Stimulated activated CD4-positive, alpha-beta T cell treated with anti-CD3 and anti-CD28 coated beads, Interleukin-4, amount 100 ng/mL, for 4 hours (primary cell): ENCODE measurements at places on chromosomes 12 and 14.

DNA sequence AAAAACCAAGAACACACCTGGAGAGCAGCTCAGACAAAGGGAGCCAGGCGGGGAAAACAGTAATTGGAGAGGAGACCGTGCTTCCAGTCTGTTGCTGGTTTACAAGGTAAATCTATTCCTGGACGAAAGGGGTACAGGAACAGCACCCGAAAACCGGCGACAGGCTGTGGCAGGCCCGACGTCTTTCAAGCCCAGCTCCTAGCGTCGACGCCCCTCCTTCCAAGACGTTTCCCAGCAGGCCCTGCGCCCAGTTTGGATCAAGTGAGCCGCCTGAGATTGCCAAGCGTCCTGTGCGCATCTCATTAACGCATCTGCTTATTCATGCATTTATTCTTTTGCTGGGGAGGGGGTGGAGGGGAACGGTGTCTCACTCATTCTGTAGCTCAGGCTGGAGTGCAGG lies 1.4 kb downstream of the C12orf56 start:
- no peak for DNase-seq

DNA sequence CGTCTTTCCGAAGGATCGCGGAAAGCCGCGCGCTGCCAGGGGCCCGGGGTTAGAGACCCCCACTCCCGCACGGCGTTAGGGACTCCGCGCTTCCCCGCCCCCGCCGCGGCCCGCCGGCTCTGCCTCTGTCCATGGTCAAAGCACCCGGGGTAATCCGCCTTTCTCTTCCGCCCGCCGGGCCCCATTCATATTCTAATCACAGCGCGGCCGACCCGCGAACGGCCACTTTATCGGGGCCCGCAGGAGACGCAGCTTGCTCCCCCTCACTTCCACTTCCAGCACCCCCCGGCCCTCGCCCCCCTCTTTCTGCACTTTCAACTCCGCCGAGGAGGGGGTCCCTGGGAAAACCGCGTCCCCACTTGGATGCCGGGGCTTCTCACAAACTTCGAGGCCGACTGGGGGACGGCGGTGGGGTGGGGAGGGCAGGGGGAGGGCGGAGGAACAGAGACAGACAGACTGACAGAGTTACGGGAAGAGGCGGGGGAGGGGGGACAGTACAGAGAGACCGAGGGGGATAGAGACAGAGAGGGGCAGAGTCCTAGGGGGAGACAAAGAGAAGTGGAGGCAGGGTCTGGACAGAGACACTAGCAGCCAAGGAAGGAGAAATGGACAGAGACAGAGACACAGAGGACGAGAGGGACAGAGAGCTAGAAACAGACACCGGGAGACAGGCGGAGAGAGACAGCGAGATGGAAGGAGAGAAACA lies 1.1 kb upstream of the RFX4 start:
- no peak for DNase-seq

DNA sequence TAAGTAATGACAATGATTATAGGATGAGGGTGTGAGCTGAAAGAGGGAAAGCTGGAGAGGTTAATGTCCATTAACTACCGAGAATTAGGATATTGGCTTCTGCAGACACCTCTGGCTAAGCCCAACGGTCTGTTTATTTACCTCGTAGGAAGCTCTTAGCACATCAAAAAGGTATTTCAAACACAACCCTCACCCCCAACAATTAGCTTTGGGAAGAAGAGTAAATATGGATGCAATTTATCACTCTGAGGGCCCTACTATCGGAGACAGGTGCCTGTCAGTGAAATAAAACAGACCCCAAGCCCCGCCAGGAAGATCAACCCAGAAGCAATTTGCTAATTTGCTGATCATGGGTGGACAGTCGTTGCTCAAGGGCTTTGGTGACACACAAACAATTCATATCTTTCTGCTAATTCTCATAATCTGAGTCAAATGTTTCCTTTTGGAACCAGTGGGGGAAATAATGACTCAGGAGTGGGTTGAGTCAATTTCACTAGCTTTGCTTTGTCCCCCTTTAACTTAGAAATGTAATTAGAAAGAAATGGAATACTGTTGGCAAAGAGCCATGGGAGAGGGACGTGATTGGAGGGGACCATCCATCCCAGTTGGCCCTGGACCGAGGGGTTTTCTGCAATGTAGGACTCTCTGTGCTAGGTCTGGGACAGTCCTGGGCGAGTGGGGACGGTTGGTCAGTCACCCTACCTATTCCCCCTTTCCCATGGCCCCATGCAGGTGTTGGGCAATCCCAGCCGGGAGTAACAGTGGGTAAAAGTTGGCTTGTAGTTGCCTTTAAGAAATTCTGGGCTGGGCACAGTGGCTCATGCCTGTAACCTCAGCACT lies 99.1 kb upstream of the MED13L start:
- no peak for DNase-seq

GRCh38 chr12:128991716-128992115 lies 138.4 kb downstream of the GLT1D1 start:
- DNase-seq: no peak

- peak; percentile 57 for DNase-seq
Observed at GRCh38 chr14:68819260-68819691, 26.4 kb upstream of the ZFP36L1 start.

- no peak for DNase-seq
Observed at GRCh38 chr12:46801293-46801692, 24.5 kb downstream of the SLC38A4 start.

DNA sequence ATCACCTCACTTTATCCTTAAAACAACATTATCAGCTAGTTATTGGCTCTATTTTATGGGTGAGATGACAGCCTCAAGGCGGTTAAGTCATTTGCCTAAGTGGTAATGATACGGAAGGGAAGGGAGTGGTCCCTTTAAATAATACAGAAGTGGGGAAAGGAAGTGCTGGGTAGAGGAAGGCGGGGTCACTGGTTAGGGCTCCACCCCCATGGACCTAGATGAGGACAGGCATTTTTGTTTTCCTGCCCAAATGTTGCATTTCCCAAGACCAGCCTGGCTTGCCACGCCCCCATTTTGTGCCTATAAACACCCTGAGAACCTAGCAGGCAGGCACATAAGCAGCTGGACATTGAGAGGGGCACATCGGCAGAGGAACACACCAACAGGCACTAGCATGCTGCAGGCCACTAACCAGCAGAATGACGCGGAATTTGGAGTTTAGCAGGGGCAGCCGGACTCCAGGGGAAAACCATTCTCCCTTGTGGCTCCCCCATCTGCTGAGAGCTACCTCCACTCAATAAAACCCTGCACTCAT lies 100.9 kb downstream of the EPS8 start:
- DNase-seq: no peak

- DNase-seq: no peak
Observed at GRCh38 chr12:105455261-105455660, 124.8 kb downstream of the C12orf75 start.

DNA sequence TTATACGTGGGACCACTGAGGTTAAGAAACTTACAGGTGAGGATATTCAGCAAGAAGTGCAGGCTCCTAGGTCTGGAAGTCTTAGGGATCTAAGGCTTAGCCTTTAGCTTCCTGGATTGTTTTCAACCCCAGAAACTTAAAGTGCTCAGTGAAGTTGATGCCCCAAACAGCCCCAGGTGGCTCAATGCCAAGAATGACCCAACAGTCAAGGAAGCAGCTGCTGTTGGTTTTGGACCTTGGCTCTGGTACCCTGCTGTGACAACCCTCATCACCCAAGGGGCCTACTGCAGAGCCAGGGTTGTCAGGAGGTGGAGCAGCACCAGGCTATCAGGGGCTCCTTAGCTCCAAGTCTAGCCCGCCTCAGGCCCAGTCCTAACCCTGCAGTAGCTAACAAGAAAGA lies 36.8 kb downstream of the VDR start:
- no peak for DNase-seq
